ENCODE measurements at places on chromosomes 16 and 17. TPM values are rescaled to one million over a fixed set of nuclear protein-coding genes. Genes with fewer than 3 reads are reported as not detected.

Gene MYO18A
- 79.7 TPM for total RNA-seq

Gene SLC2A4
- not detected for total RNA-seq

Gene TMEM220
- total RNA-seq: 0.86 TPM

Gene PPY
- not detected for total RNA-seq

Gene CLDN9
- total RNA-seq: not detected

Gene CDH13
- not detected for total RNA-seq

Gene NHERF2
- 4.2 TPM for total RNA-seq

Gene ABCA9
- total RNA-seq: 0.08 TPM

Gene EPN3
- total RNA-seq: not detected

Gene PRAC2
- total RNA-seq: not detected

Gene COG8
- total RNA-seq: 42.5 TPM

Gene MILR1
- total RNA-seq: 1.2 TPM

Gene HNF1B
- total RNA-seq: 0.30 TPM

Gene HBA2
- not detected for total RNA-seq

Gene ZNF469
- 1.2 TPM for total RNA-seq

Gene NPIPA1
- total RNA-seq: 142 TPM

Gene SLC6A2
- total RNA-seq: not detected

Gene CA4
- not detected for total RNA-seq

Gene HS3ST4
- not detected for total RNA-seq

Gene SLC38A7
- total RNA-seq: 10.8 TPM

Gene CCL2
- total RNA-seq: 6.9 TPM

Gene KRT23
- total RNA-seq: not detected

Gene LRRC36
- total RNA-seq: 0.28 TPM

Gene HOXB3
- total RNA-seq: 10.5 TPM

Gene KRTAP4-4
- total RNA-seq: not detected

Gene GJC1
- 1.4 TPM for total RNA-seq

Gene CD79B
- 19.6 TPM for total RNA-seq

Gene CD300A
- 12.7 TPM for total RNA-seq

Gene FBXW10
- total RNA-seq: not detected

Gene ACSF2
- total RNA-seq: 45.0 TPM

Gene HIC1
- 64.3 TPM for total RNA-seq

Gene ATP2A3
- 289 TPM for total RNA-seq

Gene ODAD4
- total RNA-seq: 0.72 TPM

Gene TAT
- total RNA-seq: not detected

Gene DUXB
- not detected for total RNA-seq

Gene ALOXE3
- total RNA-seq: not detected

Gene ZNF594
- total RNA-seq: 17.5 TPM

Gene SLC9A5
- 4.5 TPM for total RNA-seq

Gene MYOCD
- not detected for total RNA-seq

Gene ITGB4
- 1.0 TPM for total RNA-seq

Gene KRT39
- total RNA-seq: not detected

Gene SULT1A1
- 16.3 TPM for total RNA-seq

Gene MT1A
- total RNA-seq: not detected

Gene SGSM2
- total RNA-seq: 131 TPM

Gene KRT25
- total RNA-seq: not detected

Data from activated naive CD8-positive, alpha-beta T cell treated with anti-CD3 and anti-CD28 coated beads, Interleukin-2, amount 10 ng/mL, durations not matched to agents 7 days and 5 days (primary cell).